NCI-H345 (cell line): ENCODE measurements at places on chromosomes 1 and 21.

GRCh38 chr21:31235671-31236450, 108.2 kb downstream of the TIAM1 start:
- DNase-seq: no peak

GRCh38 chr1:160342526-160342925, 524 bp downstream of the COPA start:
- no peak for DNase-seq

DNA sequence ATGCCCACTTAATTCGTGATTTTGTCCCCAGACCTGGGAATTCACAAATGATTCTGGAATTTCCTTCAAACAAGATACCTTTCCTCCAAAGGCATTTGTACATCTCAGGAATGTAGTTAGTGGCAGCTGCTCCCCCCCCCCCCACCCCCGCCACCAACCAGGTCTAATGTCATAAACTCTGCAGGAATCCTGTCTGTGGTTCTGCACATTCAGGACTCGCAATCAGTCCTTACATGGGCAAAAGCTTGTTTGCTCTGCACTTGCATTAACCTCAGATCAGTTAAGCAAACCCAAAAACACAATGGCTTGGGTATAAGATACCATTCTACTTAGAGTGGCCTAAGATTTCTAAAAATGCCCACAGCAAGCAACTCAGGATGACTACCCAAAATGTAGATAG, 143.8 kb downstream of the TGFB2 start:
- DNase-seq: no peak

GRCh38 chr1:222224636-222225315, 323.1 kb downstream of the HHIPL2 start:
- DNase-seq: no peak

DNA sequence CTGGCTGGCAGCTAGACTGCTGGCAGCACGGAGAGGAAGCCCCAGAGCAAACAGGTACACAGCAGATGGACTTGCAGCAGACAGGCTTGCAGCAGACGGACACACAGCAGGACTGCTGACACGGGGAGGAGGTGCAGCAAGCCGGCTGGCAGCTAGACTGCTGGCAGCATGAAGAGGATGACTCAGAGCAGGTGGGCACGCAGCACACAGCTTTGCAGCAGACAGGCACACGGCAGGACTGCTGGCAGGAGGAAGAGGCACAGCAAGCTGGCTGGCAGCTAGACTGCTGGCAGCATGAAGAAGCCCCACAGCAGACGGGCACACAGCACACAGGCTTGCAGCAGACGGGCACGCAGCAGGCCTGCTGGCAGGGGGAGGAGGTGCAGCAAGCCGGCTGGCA, 498 bp downstream of the KRTAP10-2 start:
- no peak for DNase-seq

- no peak for DNase-seq
Measured at GRCh38 chr1:114353262-114353661, 157.7 kb downstream of the TRIM33 start.

DNA sequence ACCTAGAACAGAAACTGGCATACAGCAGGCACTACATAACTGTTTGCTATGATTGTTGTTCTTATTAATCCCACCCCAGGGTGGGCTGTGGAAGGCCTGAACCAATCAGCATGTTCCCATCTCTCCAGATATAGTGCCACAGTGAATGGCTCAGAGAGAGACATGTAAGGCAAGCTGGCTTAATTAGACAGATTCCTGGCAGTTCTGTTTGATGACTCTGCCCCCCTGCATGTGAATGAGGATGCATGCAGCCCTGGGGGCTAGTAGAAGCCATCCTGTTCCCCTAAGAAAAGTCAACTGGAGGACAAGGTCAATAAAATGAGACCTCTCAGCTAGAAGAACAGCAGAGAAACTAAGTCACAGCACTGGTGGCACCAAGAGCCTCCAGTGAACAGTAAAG, 130.3 kb downstream of the GLIS1 start:
- no peak for DNase-seq

DNA sequence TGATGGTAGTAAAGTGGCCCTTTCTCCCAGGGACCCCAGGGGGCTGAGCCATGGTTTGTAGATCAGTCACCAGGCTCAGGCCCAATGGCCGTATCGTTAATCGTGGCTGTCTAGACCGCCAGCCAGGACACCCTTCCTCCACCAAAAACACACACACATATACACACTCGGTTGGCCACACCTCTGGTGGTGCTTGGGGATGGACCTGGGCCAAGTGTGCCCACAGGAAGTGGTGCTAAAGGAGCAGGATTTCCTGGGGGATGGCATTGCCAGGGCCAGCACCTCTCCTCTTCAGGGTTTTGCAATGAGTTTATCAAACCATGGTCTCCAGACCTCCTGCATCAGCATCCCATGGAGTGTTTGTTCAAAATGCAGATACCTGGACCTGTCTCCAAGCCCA, 36.2 kb downstream of the CITED4 start:
- DNase-seq: no peak

DNA sequence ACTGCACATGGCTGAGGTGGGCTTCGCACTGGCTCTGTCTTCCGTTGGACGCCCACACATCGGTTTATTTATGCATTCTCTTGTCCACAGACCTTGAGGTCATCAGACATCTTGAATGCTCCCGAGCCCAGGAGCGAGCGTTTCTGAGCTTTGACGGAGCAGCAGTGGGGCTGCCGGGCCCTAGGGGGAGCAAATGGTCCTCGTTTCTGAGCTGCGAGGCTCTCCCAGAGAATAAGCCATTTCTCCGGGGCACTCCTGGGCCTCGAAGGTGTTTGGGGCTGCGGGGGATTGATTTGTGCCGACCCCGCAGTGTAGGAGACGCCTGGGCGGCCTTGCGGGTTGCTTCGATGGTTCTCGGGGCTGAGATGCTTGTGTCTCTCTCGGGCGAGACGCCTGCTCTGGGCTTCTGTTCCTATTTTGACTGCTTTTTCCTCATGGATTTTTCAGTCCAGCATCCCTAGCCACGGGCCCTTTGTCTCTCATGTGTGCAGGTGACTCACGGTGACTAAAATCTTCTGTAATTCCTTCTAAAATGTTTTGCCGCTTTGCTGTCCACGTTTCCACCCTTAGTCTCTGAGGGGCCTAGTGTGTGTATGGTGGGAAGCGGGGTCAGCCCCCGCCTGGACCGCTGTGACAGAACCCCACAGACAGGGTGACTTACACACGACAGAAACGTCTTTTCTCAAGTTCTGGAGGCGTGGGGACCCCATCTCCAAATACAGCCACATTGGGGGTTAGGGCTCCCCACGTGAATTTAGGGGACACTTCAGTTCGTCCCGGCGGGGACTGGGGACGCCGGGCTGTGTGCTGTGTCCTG, 62.1 kb downstream of the FAAP20 start:
- DNase-seq: no peak
